ENCODE measurements at places on chromosomes 16 and 17. TPM values are rescaled to one million over a fixed set of nuclear protein-coding genes. Genes with fewer than 3 reads are reported as not detected.

DNA sequence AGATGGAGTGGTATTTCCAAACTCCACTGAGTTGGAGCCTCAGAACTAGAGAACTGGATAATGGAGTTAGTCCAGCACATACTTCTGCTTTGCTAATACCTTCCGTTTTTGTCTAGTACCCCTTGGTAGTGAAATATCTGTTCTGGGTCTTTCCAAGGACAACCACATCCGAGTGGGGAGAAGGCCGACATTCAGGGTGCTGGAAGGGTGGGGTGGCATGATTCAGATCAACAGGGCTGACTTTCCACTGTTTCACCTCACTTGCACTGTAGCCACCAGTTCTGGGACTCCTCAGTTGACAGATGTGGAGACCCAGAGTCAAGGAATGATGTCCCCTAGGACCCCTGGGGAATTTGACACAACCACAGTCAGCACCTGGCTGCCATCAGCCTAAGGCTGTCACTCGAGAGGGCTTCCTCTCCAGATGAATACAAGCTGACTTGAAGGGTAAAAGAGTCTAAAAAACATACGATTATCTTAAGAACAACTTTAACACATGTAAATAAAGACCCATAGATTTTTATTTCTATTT is 84.8 kb upstream of the HNF1B start:
- no peak for DNase-seq

DNA sequence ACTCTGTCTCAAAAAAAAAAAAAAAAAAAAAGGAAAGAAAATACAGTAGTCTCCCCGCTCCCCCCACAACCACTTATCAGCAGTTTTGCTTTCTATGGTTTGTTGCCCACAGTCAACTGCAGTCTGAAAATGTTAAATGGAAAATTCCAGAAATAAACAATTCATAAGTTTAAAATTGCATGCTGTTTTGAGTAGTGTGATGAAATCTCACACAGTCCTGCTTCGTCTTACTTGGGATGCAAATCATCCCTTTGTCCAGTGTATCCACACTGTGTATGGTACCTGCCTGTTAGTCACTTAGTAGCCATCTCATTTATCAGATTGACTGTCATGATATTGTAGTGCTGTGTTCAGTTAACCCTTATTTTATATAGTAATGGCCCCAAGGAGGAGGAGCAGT is 41.5 kb downstream of the NF1 start:
- DNase-seq, result no peak

- peak; percentile 79 for DNase-seq
Measured at GRCh38 chr17:34579979-34580684, 750 bp downstream of the TMEM132E start.

DNA sequence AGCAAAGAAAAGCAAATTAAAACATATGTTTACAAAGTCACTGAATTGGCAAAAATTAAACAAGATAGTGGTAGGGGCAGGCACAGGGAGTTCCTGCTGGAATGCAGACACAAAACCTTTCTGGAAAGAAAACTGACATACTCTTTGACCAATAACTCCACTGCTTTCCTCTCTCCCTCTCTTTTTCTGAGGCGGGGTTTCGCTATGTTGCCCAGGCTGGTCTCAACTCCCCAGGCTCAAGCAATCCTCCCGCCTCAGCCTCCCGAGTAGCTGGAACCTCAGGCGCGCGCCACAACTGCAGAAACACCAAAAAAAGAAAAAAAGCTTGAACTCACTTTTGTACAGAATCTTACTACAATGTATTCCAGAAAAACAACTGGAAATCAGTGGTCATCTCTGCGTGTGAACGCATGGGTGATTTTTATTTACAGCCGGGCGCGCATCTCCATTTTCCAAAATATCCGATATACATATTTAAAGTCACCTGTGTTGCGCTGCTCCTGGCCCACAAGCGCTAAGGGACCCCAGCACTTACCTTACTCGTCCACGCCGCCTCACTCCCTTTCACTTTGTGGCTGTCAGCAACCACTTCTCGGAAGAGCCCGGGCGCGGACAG is 480 bp downstream of the TXNL4B start:
- DNase-seq, result no peak

- peak; percentile 38 for DNase-seq
Measured at GRCh38 chr17:19012171-19013080, 7.9 kb upstream of the FAM83G start.

DNA sequence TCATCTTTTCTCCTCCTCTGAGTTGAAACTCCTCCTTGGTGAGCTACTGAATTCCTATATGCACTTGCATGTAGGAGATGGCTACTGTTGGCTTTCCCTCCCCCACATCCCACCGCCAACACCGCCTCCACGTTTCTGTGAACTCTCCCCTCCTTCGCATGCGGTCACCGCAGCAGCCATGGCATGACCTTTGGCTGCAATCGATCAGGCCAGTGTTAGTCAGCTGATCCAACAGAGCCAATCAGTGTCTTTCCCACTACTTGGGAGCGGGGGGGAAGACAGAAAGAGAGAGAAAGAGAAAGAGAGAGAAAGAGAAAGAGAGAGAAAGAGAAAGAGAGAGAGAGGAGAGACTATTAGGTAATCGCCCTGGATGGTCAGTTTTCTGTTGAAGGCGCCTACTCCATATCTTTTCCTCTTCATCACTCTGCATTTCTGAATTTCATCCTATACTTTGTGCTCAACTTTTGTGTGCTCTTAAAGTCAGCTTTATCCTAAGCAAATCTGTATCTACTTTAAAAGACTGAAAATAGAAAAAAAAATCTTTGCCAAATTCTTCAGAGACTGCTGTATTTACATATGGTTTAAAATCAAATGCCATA is 22.7 kb downstream of the ASGR1 start:
- DNase-seq, result no peak

- DNase-seq, result no peak
Measured at GRCh38 chr17:60597297-60597696, 2.7 kb upstream of the PPM1D start.

DNA sequence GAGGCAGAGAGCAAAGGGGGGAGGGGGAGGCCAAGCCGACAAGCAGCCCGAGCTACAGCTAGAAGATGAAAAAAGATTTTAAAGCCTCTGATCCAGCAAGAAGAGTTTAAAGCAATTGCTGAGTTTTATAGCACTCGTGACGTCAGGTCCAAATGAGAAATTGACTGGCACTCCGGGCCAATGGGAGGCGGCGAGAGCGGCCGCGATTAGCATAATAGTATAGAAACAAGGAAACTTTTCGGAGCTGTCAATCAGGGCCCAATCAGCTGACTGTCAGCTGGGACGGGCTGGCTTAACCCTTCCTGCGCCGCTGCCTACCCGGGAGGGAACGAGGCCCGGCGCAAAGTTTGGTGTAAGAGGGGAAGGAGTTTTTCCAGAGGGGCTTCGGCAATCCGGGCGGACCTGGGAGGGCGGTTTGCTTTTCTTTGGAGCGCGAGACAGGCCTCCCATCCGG is at the start of gene MAF:
Gene MAF, minus strand, starts transcription at position 100 of the 454 bp plus-strand sequence. CDS start 835 bp downstream, outside the sequence.
- peak; percentile 96 for DNase-seq

GRCh38 chr17:3030096-3030495 is 33.3 kb downstream of the OR1D5 start:
- peak; percentile 69 for DNase-seq

GRCh38 chr17:31523862-31524730 is 132.6 kb downstream of the RAB11FIP4 start:
- DNase-seq, result no peak

- DNase-seq, result no peak
Measured at GRCh38 chr17:76862079-76862478, 6.1 kb upstream of the MGAT5B start.

DNA sequence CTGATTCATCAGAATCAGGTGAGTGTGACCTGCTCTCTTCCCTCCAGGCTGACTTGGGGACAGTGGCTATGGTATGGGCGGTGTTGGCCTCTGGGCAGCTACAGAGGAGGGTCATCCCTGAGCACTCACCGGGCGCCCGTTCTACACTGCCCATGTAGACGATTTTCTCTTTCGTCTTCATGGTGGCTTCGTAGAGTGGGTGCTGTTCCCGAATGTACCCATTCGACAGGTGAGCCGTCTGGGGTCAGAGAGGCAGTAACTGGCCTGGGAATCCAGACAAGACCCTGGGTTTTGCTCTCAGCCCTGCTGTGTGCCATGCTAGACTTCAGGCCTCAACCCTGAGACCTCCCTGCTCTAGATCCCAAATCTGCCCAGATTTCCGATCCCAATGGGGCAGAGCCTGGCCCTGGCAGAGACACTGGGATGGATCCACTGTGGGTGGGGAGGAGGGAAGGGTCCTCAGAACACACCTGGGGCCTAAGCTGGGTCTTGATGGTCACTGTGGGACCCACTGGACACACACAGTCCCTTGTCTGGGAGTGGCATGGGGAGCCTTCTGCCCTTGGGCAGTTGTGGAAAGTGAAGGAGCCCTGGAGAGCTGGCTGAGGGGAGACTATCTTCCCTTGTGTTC is 13.2 kb downstream of the USP6 start:
- DNase-seq, result no peak

GRCh38 chr17:347309-347899 is 5.2 kb downstream of the RPH3AL start:
- no peak for DNase-seq

GRCh38 chr17:79992649-79993389 is 42.9 kb downstream of the TBC1D16 start:
- DNase-seq, result no peak

GRCh38 chr16:51868631-51869030 is 678.3 kb downstream of the TOX3 start:
- no peak for DNase-seq

- DNase-seq, result no peak
Measured at GRCh38 chr17:48149787-48150463, 42.4 kb downstream of the SNX11 start.

- peak; percentile 70 for DNase-seq
Measured at GRCh38 chr17:62899361-62899760, 66.7 kb upstream of the TANC2 start.

DNA sequence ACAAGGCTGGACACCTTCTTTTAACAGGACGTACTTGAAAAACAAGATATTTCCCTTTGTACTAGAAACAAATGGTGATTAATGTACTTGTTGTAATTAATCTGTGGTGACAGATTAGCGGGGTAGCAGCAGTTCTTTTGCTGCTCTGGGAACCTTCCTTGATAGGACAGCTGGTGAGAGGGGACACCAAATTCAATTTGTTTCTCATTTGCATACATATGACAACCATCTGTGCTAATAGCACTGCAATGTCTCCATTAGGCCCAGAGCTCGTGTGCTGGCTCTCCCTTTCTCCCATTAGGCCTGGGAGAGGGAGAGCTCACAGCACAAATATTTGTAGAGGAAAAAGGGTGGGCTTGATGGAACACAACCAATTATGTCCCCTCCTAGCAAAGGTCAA is 221.0 kb upstream of the HS3ST3A1 start:
- DNase-seq, result no peak

- DNase-seq, result peak; percentile 97
Measured at GRCh38 chr17:47275245-47275984, 21.8 kb downstream of the ITGB3 start.

- DNase-seq, result no peak
Measured at GRCh38 chr16:27267037-27267677, 1.4 kb downstream of the NSMCE1 start.

DNA sequence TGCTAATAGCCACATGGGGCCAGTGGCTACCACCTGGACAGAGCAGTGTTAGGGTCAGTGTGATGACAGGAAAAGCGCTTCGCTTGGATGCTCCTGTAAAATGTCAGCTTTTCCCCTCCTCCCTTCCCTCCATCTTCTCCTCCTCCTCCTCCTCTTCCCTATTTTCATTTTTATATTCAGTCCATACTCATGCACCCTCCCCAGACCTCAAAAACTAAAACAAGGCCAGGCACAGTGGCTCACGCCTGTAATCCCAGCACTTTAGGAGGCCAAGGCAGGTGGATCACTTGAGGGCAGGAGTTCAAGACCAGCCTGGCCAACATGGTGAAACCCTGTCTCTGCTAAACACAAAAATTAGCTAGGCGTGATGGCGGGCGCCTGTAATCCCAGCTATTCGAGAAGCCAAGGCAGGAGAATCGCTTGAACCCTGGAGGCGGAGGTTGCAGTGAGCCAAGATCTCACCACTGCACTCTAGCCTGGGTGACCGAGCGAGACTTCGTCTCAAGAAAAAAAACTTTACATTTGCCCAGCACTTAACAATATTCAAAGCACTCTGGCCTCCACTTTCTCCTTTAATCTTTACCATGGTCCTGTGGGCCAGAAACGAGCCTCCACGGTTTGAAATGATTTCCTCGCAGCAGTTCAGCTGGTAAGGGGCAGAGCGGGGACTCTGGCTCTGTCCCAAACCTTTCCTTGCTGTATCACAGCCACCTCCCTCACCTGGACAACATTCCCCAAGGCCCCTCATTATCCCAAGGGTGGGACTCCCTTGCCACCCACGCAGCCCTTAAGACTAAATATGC is 21.8 kb downstream of the ANKRD40 start:
- no peak for DNase-seq

DNA sequence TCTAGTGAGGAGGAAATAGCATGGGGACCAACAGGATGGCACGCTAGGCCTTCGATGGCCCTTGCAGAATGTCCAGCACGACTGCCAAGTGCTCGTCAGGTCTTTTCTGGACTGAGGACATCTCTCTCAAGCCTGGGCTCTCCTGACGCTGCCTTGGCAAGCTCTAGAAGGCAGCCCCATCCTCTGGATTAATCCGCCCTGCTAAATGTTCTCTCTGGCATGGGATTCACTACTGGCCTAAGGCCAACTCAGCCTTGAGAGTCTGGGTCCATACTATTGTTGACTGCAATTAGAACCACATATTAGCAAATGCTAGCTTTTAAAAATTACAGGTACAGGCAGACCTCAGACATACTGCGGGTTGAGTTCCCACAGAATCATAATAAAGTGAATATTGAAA is 2.5 kb upstream of the CEP295NL start:
- DNase-seq, result no peak

DNA sequence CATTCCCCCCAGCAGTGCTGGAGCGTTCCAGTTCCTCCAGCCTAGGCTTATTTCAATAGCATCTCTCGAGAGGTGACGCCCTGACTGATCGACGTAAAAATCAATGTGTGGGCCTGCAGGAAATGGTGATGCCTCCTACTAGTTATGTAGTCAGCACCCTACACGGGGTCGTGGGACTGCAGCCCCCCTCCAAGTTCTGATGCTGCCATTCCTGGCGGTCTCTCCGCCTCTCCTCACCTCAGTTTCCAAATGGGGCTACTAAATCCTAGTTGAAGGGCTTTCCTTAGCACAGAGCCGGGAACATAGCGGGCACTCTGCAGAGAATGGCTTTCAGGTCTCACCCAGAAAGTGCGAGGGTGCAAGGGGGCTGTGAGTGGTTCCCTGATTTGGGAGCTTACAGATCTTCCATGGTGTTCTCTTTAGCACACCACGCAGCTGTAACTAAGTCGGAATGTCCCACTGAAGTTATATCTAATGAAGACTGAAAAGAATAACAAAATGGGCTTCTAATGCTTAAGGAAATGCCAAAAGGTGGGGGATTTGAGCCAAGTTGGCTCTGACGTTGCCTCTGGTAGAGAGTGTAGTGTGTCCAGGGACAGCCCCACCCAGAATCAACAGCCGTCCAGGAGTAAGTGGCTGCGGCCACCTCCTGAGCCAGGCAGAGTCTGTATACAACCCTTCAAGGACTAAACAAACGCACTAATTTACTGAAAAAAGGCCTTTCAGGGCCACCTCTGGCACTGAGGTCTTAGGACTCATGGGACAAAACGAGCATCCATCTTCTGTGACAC is 299.7 kb upstream of the FOXF1 start:
- DNase-seq, result no peak

KRT27 gene
- polyA plus RNA-seq, result 0.43 TPM

AIPL1 gene
- not detected for polyA plus RNA-seq

CDRT15 gene
- not detected for polyA plus RNA-seq

CBX8 gene
- polyA plus RNA-seq, result 3.8 TPM

CES4A gene
- 10.3 TPM for polyA plus RNA-seq

CPNE7 gene
- polyA plus RNA-seq, result not detected

CMTM1 gene
- 0.14 TPM for polyA plus RNA-seq

SPEM3 gene
- not detected for polyA plus RNA-seq

HYDIN gene
- polyA plus RNA-seq, result 0.57 TPM

Data from right cardiac atrium (tissue), 5 donors.